ENCODE measurements at places on chromosomes 16 and 17.

DNA sequence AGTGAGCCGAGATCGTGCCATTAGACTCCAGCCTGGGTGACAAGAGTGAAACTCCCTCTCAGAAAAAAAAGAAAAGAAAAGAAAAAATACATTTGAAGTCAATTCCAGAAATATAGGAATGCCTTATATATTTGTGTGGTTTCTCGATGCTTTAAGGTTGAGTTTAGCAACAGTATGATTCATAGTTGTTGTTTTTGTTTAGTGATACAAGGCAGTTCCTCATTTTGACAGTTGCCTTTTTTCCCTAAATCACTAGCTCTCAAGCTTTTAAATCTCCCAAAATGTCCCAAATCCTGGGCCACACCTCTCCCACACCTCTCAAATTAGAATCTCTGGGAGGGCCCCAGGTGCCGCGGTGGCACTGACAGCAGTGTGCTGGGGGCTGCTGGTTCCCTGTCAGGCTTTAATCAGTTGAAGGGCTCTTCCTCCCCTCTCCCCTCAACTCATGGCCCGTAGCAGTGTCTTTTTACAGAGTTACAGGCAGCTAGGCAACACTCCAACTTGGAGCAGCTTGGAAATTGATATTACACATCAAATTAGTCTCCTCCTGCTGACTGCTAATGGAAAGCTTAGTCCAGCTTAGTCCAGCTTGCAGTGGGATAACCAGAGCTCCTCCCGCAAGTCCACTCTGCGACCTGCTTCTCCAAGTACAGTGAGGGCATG lies 58.4 kb downstream of the EPN2 start:
- no peak for DNase-seq

GRCh38 chr17:38743556-38744171 lies 4.5 kb downstream of the PCGF2 start:
- DNase-seq: no peak

GRCh38 chr17:34647511-34647910 lies 68.1 kb downstream of the TMEM132E start:
- no peak for DNase-seq

GRCh38 chr17:3002538-3003295 lies 60.7 kb downstream of the OR1D5 start:
- no peak for DNase-seq

- DNase-seq: no peak
Measured at GRCh38 chr17:75241143-75241430, 20.3 kb downstream of the GGA3 start.

GRCh38 chr17:81097943-81098308 lies 63.0 kb downstream of the BAIAP2 start:
- peak; percentile 36 for DNase-seq

GRCh38 chr17:77736199-77736585 lies 222.3 kb upstream of the TNRC6C start:
- peak; percentile 15 for DNase-seq

DNA sequence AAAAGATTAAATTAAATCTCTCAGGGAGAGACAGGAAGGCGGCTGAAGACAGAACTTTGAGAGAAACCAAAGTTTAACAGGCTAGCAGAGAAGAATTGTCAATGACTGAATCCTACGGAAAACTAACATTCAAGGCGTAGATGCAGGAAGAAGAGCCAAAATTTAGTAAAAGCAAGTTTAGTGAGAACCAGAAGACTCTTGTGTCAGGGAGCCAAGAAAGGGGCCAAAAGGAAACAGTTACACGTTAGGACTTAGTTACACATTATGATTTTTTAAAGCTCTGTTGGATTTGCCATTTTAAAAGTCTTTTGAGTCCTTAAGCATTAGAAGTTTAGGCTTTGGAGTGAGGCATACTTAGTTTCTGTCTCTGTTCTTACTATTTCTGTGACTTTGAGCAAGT lies 164.6 kb downstream of the CHD9 start:
- DNase-seq: no peak

DNA sequence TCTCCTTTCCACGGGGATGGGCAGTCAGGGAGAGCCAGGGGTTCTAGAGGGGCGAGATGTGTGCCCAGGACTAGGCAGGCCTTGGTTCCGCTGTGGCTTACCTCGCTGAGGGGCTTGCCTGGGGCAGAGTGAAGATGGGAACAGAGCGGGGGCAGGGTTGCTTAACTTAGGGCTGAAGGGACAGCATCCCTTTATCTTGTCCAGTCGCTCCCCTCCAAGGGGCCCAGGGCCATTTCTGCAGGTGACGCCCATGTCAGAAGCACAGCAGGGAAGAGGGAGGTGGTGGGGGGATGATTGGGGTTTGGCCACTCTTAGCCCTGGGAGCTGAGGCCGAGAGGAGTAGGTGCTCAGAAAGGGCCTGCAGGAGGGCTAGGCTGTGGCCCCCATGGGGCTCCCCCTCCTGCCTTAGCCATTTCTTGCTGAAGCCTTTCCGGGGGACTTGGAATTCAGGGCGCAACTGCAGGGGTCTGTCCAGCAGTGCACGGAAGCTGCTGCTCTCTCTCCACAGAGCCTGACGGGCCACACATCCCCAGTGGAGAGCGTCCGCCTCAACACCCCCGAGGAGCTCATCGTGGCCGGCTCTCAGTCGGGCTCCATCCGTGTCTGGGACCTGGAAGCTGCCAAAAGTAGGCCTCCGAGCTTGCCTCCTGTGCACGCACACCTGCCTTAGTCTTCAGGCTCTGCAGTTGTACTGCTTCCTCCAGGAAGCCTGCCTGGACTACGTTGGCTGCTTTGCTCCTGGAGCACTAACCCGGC lies 8.5 kb downstream of the KATNB1 start:
- DNase-seq: no peak

- no peak for DNase-seq
Measured at GRCh38 chr16:9797306-9797705, 384.9 kb downstream of the GRIN2A start.

DNA sequence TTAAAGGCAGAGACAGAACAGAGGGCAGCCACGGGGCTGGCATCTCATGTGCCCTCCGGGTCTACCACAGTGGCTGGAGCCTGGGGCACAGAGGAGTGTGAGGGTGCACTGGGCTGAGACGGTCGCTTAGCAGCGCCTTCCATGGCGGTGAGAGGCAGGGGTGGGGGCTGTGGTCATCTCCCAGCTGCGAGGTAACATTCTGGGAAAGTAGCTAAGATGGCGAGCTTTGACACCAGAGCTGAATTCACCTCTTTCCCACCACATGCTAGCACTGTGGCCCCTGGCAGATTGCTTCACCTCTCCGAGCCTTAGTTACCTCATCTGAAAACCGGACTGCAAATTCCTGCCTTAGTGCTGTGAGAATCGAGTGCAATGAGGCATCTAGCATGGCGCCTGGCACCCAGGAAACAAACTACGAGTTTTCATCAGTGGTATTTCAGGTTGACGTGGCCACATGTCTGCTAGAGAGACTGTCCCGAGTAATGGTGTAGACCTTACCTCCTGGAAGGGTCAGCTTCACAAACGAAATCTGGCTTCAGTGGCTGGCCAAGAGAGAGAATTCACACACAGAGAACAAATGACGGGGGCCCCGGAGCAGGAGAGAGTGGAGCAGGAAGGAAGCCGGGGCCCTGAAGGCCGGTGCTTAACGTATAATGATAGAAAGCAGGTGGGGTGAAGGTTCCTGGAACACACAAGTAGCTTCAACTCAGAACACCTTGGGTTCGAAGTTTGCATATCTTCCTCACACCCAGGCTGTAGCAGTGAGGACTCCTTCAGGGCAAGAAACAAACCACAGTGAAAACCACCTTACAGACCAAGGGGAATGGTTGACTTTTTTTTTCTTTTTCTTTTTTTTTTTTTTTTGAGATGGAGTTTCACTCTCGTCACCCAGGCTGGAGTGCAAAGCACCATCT lies 63.9 kb upstream of the RPH3AL start:
- peak; percentile 63 for DNase-seq

- no peak for DNase-seq
Measured at GRCh38 chr17:75475144-75475835, 18.9 kb downstream of the TMEM94 start.

- DNase-seq: no peak
Measured at GRCh38 chr17:27296428-27296979, 2.6 kb downstream of the WSB1 start.

GRCh38 chr17:38608648-38609047 lies 2.9 kb upstream of the SRCIN1 start:
- no peak for DNase-seq

GRCh38 chr17:16653367-16654041 lies at the start of gene ZNF624:
ZNF624 (minus strand) TSS chr17:16653850.
- DNase-seq: peak; percentile 91

GRCh38 chr17:36505171-36505570 lies 18.7 kb downstream of the ZNHIT3 start:
- no peak for DNase-seq

GRCh38 chr17:58285422-58285810 lies 4.7 kb upstream of the MPO start:
- no peak for DNase-seq

DNA sequence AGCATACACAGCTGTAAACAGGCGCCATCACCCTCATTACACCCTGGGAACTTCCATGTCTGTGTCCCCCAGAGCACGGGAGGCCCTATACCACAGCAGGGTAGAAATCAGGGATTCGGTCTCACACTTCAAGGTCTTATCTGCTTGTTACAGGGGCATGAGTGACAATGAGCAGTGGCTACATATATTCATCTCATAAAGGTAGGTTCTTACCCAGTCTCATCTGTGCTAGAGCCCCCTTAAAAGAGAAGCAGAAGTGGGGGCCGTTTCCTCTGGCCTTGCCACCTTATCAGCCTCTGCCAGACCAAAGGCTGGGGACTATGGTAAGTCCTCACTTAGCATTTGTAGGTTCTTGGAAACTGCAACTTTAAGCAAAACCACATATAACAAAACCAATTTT lies 46.5 kb downstream of the IRX5 start:
- no peak for DNase-seq

- no peak for DNase-seq
Measured at GRCh38 chr17:10739386-10739785, 9.6 kb upstream of the TMEM220 start.

DNA sequence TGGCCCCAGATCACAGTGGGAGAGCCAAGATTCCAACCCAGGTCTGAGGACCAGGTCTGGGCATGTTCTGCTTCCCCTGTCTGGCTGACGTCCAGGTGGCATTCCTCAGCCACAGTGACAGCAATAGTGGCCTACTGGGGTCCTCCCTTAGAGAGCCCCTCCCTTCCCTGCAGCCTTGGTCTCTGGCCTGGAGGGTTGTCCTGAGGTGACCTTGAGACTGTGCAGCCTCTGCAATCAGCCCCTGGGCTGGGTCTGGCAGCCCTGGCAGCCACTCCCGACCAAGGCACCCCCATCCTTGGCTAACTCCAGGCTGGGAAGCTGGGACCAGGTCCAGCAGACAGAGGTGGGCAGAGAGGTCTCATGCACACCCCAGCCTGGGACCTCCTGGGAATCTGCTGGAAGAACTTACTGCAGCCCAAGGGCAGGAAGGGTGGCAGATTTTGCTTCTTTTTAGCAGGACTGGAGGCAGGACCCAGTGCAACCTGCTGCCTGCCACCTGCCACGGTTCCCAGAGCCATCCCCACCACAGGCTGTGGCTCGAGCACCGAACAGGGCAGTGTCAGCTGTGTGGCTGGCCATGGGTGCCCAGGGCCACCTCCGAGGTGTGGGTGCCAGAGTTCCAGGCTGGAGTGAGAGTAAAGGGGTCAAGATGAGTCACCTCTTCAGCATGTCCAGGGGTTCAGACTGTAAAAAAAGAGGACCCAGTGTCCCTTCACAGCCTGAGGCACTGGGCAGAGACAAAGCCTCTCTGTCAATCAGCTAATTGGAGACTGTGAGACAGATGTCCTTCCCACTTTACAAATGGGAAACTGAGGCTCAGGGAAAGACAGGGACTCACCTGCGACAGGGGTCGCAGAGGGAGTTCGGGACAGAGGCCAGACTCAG lies 12.6 kb downstream of the GRB7 start:
- DNase-seq: no peak

GRCh38 chr17:6429266-6429665 lies 5.7 kb downstream of the AIPL1 start:
- no peak for DNase-seq

- no peak for DNase-seq
Measured at GRCh38 chr16:5025171-5025632, 8.5 kb downstream of the NAGPA start.

DNA sequence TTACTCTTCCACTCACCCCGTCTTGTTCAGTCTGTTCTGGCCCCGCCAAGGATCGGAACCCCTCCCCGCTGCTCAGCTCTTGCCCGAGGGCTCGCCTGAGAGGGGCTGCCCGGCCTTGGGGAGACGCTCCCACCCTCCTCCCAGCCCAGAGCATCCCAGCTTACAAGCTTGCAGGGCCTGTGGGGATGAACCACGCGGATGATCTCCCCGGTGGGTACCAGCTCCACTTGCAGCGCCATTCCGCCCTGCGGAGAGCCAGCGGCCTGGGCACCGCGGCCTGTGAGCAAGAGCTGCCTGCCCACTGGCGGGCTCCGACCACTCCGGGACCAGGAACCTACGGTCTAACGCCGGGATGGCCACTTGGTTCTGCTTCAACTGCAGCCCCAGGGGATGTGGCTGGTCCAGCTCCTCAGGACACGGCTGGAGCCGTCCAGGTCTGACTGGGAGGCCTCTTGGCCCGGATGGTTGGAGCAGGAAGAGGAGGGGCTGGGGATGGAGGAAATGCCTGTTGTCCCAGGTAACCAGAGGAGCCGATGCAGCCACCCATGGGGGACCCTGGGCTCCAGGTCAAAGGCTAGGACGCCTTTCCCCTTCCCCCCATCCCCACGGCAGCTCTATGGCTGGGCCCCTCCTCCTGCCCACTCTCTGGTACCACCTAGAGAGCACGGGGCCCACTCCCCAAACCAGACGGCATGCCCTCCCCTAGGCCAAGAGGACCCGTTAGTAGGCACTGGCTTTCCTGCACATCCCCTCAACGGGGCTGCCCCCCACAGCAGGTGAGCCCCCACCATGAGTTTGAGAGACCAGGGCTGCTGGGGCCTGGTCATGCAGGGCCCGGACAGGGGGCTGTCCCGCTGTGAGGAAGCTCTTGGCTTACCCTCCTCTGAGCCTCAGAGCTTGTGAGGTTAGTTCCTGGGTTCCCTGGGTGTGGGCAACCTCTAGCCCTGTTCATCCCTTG lies at the start of gene MYO1C:
Gene MYO1C (minus strand): TSS at position 438 of the 958 bp plus-strand sequence. CDS start 199 bp downstream, at position 239.
- no peak for DNase-seq

- DNase-seq: no peak
Measured at GRCh38 chr17:83002118-83002805, 77.1 kb upstream of the METRNL start.

GRCh38 chr17:68089881-68090280 lies 54.3 kb downstream of the KPNA2 start:
- no peak for DNase-seq

DNA sequence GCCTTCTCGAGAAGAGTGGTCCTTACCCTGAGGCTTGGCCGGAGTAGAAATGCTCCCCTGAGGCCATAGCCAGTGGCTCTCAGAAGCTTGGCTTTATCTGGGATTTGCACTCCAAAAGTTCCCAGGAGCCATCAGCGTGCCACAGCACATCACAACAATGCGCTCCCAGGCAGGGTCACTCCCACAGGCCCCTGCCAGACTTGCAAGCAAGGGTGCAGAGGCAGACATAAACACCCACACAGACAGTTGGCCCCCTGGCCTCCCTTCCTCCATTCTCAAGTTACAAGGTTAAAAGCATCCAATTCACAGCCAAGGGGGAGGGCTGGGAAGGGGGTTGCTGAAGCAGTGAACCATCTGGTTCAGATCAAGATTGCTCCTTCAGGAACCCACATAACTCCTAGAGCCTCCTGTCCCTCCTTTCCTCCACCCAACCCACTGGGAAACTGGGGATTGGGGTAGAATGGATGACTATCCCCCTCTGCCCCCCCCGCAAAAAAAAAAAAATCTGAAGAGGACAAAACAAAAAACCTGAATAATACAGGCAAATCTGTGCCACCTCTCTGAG lies 1.8 kb downstream of the ST3GAL2 start:
- no peak for DNase-seq

GRCh38 chr17:72955391-72956140 lies 136.9 kb downstream of the SLC39A11 start:
- DNase-seq: no peak

Measured in stimulated activated CD8-positive, alpha-beta memory T cell treated with anti-CD3 and anti-CD28 coated beads, Interleukin-4, amount 100 ng/mL, for 48 hours (primary cell).